ENCODE measurements at places on chromosomes 1 and 21. TPM values are rescaled to one million over a fixed set of nuclear protein-coding genes. Genes with fewer than 3 reads are reported as not detected.

The LMOD1 gene
- 14.9 TPM for total RNA-seq

The NFIA gene
- 4.6 TPM for total RNA-seq

The NDC1 gene
- 14.8 TPM for total RNA-seq

DNA sequence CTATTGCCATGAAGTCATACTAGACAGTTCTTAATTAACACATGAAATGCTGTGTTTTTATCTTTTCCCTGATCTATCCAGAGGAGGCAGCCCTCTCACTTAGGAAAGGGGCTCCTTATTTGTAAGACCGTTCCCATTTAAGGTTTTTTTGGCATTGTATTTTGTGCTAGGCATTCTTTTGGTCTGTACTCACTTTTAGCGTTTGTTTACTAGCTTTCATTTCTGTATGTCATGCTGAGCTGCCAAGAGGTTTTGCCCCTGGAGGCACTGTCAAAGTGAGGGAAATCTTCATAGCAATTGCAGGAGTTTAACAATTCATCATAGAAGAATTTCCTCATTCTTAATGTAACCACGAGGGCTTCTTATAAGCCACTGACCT is 59.5 kb downstream of the MTR start:
- H3K27me3 ChIP-seq = no peaks in the 10 kb centered on the region
- peak; percentile 60 for DNase-seq
- peak overlapping the region; percentile 22 for H3K27ac ChIP-seq
- H3K4me1 ChIP-seq = peaks cover 15% of the 10 kb centered on the region

DNA sequence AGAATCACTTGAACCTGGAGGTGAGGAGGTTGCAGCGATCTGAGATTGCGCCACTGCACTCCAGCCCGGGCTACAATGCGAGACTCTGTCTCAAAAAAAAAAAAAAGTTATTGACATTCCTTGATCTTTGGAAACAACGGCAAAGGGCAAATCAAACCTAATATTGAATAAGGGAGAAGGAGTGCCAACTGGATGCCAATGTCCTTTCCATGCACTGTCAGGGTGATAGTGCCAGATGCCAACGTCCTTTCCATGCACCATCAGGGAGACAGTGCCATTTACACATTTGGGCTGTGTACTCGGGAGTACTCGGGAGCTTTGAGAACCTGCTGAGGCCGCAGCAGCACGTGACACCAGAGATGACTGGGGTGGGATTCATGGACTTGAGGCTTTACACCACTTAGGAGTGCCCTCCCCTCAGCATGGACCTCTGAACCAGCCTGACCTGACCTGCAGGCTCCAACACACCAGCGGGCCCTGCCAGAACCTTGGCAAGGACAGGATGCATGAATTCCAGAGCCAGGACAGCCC is 34.5 kb upstream of the SOD1 start:
- no peak for DNase-seq
- no peak overlapping the region for H3K27ac ChIP-seq
- no peaks in the 10 kb centered on the region for H3K27me3 ChIP-seq
- H3K36me3 ChIP-seq = no peaks in the 10 kb centered on the region
- H3K4me1 ChIP-seq = no peaks in the 10 kb centered on the region
